IMR-90 (cell line): ENCODE measurements at places on chromosomes 13 and 19. TPM values are rescaled to one million over a fixed set of nuclear protein-coding genes. Genes with fewer than 3 reads are reported as not detected.

NFKBIB gene
- total RNA-seq = 6.4 and 7.5 TPM in 2 replicates

DNA sequence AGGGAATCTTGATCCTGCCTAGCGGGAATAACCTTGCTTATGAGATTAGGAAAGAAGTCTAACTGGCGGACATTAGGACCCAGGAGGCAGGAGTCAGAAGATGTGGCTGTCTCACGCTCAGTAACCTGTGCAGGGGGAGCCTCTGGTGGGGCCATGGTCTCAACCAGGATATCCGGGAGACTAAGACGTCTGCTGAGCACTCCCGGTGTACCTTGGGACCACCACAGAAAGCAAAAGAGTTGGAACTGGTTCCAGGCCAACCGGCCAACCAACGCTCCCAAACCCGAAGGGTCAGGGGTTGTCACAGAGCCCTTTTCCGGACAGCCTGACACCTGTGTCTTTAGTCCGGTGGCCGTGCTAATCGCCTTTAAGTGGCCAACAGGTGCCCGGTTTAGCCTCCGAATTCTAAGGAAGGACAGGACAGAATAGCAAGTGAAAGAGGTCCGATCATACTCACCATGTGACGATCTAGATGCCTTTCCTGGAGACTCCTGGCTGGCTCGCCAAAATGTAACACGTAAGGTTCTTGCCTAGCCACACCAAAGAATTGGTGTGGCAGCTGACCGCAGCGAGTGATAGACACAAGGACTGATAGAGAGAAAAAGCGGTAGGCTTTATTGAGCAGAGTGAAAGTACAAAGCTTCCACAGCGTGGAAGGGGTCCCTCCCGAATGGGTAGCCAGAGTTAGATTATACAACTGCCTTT is 103.9 kb upstream of the DIAPH3 start:
- no peak for DNase-seq

DNA sequence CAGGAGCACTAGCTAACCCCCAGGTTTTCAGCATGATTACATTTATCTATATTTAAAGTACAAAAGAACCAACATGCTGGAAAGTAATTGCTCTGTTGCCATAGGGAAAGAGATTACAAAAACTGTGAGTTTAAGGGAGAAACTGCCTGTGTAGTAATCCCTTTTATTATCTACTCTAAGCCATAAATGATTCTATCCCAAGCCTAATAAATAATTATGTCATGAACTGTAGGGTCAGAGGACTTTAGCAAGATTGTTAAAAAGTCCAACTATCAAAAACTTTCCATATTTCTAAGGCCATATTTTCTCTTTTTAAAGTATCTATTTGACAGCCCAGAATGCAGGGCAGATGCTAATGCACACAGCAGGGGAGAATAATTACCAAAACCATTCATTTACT is 573.8 kb upstream of the MIR17HG start:
- no peak for DNase-seq

DNA sequence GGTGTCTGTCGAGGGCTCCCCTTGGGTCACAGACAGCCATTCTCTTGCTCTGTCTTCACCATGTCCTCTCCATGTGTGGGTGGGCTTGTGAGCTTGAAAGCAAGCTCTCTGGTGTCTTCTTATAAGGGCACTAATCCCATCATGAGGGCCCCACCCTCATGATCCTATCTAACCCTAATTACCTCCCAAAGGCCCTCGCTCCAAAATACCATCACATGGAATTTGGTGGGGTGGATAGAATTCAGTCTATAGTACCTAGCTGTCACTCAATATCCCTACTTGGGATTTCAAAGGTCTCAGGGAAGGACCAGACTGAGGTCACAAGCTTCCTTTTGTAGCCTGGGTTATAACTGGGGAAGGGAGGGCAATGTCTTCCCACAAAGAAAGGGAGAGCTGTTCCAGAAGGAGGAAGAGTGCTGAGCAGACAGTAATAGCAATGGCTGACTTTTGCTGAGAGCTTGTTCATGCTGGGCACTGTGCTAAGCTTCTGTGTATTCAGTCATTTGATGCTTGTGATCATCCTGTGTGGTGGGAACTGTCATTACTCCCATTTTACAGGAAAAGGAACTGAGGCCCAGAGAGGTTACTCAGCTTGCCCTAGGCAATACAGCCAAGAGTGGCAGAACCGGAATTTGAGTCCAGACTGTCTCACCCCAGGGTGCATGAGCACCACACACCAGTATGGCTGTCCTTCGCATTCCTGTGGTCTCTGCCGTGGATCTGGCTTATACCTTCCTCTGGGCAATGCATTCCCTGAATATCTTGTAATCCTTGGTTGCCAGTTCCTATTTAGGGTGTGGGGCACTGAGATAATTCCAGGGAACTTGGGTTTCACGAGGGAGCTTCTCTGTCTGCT is 8.2 kb downstream of the FXYD5 start:
- no peak for DNase-seq

DNA sequence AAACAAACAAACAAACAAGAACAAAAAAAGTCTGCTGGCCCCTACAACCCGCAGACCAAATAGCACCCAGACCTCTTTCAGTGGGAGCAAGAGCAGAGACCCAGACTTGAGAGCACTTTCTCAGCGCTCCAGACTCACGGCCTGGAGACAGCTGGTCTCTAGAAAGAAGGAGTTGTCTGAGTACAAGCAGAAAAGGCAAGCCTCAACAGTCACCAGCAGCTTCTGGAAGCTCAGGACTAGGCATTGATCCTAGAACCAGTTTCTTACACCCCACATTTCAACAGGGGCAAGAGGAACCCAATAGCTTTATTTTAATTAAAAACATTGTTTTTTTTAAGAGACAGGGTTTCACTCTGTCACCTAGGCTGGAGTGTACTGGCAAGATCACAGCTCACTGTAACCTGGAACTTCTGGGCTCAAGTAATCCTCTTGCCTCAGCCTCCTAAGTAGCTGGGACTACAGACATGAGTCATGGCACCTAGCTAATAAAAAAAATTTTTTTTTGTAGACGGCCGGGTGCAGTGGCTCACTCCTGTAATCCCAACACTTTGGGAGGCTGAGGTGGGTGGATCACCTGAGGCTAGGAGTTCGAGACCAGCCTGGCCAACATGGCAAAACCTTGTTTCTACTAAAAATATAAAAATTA is 30.4 kb downstream of the RASL11A start:
- DNase-seq = no peak
